ENCODE measurements at places on chromosomes 4 and X.

- DNase-seq: no peak
These were observed 8.1 kb downstream of the IGBP1 start for GRCh38 chrX:70141373-70141772.

GRCh38 chr4:8266508-8266907 is 3.0 kb upstream of the HTRA3 start:
- no peak for DNase-seq

GRCh38 chrX:134718966-134719317 is 60.7 kb upstream of the PLAC1 start:
- DNase-seq: no peak

GRCh38 chr4:81912376-81913030 is 440.8 kb upstream of the RASGEF1B start:
- no peak for DNase-seq

- DNase-seq: no peak
These were observed 5.1 kb downstream of the G6PD start for GRCh38 chrX:154541589-154541895.

GRCh38 chr4:38531141-38531727 is 132.8 kb upstream of the KLF3 start:
- DNase-seq: peak; percentile 24

- no peak for DNase-seq
These were observed 68.5 kb downstream of the PHOX2B start for GRCh38 chr4:41679991-41680390.

DNA sequence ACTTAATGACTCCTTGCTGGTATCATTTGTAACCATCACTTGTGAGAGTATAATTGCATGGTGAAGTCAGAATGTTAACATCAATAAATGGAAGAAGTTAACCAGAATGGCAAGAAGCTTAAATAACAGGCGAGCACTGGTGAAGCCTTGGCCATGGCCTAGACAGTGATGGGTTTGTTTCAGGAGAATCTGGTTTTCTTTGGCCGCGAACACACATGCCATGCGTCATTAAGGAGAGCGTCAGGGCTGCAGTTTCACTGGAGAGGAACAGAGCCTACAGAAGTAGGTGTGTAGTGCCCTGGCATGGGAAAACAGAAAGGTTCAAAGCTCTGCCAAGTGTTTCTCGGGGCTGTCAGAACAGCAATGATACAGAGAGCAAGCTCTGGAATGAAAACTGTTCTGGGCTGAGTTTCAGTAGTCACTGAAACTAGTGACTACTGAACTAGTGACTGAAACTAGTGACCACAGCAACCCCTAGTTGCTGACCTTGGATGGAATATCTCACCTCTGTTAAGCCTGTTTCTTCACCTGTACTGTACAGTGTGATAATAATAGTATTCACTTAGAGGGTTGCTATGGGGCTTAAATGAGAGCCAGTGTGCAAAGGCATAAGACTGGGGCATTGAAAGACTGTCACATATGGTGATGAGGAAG is 93.8 kb downstream of the C4orf51 start:
- DNase-seq: peak; percentile 9

GRCh38 chr4:82642331-82642730 is 80.5 kb upstream of the TMEM150C start:
- DNase-seq: no peak

DNA sequence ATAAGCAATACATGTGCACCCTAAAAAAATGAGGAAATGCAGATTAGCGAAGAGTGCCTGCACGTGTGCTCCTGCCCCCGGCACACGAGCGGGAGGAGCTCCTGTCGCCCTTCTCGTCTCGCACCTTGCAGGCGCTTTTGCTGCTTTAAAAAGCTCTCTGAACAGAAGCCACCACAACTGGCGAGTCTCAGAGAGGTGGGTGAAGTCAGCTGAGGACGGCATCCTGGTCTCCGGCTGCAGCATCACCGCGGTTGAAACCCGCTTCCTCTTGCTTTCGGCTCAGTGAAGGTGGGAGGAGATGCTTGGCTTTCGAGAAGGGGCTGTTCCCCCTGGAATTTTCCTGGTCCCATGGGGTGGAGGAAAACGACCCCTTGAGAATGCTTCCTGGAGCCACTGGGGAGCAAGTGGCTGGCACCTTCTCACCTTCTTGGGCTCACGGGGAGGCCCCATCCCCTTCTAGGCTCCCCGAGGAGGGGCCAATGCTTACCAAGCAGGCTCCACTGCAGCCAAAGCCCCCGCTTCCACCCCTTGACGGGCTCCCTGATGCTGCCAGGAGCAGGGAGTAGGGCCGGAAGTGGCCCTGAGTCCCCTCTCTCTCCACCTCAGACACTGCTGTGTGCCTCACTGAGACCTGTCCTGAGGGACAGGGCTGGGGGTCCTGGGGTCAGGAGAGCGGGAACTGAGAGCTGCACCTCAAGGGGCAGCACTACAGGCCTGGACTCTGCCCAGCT is 29.2 kb upstream of the MXD4 start:
- DNase-seq: no peak

GRCh38 chr4:159271856-159272255 is 169.0 kb downstream of the RAPGEF2 start:
- DNase-seq: no peak

GRCh38 chr4:8267077-8267476 is 2.5 kb upstream of the HTRA3 start:
- DNase-seq: peak; percentile 22

GRCh38 chrX:24019448-24019847 is 7.5 kb downstream of the KLHL15 start:
- DNase-seq: no peak

- DNase-seq: no peak
These were observed 149.0 kb upstream of the SCML1 start for GRCh38 chrX:17588303-17588702.

- DNase-seq: no peak
These were observed 37.9 kb upstream of the FAT4 start for GRCh38 chr4:125276811-125277210.

GRCh38 chr4:79173186-79173585 is 152.7 kb downstream of the NAA11 start:
- no peak for DNase-seq

- DNase-seq: peak; percentile 69
These were observed 761 bp downstream of the FGFRL1 start for GRCh38 chr4:1012034-1012739.

DNA sequence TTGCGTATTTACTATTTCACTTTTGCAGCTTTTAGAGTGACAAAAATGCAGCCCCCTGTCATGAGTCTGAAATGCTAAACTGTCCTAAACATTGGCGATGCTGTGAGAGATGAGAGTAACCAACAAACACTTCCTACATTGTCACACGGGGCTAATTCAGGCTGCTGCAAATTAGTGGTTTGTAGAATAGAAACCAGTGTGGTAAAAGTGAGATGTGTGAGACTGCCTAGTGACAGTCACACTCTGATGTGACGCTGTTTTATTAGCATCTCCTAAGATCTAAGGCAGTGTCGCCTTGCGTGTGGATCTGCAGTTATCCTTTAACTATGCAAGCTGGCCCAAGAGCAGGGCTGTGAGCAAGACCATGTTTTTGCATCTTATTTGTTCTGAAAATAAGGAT is 800.2 kb upstream of the TENM3 start:
- no peak for DNase-seq

GRCh38 chr4:6258741-6259140 is 10.9 kb upstream of the WFS1 start:
- no peak for DNase-seq

GRCh38 chrX:149284616-149285015 is 220.5 kb downstream of the IDS start:
- DNase-seq: no peak

GRCh38 chr4:4195354-4195753 is 31.4 kb downstream of the OTOP1 start:
- DNase-seq: no peak

DNA sequence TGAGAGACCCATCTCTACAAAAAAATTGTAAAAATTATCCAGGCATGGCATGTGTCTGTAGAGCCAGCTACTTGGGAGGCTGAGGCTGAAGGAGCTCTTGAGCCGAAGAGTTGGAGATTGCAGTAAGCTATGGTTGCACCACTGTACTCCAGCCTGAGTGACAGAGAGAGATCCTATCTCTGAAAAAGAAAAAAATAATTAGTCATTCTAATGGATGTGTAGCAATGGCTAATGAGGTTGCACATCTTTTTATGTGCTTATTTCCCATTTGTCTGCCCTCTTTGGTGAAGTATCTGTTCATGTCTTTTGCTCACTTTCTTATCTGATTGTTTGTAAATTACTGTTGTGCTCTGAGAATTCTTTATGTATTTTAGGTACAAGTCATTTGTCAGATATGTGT is 19.0 kb upstream of the MAML3 start:
- no peak for DNase-seq

- no peak for DNase-seq
These were observed 907 bp upstream of the ATP10D start for GRCh38 chr4:47484168-47484567.

DNA sequence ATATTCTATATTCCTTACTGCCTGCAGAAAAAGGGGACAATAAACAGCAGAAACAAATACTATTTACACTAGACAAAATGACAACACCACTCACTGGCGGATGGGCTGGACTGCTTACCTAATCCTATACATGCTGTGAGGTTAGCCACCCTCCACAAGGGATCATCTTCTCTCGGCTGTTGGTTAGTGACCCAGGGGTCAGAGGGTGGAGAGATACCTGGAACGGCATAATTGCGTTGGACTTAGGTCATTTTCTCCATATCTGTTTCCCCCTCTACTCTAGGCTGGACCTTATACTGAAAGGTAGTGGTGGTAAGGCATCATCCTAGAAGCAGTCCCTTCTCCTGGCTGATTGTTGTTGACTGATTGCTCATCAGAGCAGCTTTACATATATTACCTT is 286.8 kb upstream of the UGT8 start:
- DNase-seq: no peak

GRCh38 chr4:138869631-138870030 is 145.9 kb upstream of the NOCT start:
- DNase-seq: no peak

DNA sequence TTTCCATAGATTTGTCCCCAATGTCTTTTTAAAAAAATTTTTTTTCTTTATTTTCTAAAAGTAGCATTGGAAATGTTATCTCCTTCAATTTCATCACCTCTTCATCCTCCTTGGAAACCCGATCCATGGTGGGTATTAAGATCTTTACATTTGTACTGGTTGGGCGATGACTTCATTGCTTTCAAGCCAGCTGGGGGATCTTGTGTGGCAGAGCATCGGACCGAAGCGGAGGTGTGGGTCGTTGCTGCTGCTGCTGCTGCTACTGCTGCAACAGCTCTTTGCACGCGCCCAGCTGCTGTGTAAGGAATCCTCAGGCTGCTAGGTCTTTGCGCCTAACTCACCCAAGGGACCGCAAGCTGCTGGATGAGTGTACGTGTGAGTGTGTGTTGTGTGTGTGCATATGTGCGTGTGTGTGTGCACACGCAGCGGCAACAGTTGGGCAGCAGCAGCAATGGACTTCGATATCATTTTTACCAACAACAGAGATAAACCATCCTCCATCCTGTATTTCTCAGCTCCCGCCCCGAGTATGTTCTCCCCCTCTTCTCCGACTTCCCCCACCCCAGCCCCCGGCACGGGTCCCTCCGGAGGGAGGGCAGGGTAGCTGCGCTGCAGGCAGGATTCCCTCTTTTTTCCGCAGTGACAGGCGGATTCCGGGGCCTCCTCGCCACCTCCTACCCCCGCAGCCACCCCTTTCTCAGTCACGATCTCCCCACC is 768 bp upstream of the CDKL5 start:
- peak; percentile 31 for DNase-seq

DNA sequence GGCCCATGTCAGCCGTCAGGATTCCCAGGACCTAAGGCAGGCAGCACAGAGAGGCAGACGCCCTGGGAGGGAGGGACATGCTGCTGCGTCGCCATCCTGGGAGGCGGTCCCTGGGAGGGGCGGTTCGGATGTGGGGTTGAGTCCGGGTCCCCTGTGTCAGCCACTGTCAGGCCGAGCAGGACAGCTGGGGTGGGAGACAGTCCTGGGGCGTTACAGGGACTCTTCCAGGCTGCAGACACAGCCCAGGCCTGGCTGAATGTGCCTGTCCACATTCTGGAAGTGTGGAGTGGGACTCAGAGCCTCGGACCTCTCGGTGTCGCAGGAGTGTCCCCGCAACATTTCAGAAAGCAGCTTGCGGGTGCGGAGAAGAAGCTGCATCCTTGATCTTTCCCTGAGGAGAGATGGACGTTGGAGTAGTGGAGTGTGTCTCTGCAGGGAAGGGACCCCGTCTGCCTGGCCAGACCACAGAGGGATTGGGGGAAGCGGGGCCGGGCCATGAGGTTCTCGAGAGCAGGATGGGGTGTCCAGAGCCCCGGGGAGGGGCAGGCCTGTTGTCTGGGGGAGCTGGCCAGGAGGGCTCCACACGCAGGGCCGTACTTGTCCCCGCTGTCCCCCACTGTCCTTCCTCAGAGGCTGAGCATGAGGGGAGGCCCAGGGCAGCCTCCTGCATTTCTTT is 6.1 kb downstream of the AKAP17A start:
- DNase-seq: no peak

DNA sequence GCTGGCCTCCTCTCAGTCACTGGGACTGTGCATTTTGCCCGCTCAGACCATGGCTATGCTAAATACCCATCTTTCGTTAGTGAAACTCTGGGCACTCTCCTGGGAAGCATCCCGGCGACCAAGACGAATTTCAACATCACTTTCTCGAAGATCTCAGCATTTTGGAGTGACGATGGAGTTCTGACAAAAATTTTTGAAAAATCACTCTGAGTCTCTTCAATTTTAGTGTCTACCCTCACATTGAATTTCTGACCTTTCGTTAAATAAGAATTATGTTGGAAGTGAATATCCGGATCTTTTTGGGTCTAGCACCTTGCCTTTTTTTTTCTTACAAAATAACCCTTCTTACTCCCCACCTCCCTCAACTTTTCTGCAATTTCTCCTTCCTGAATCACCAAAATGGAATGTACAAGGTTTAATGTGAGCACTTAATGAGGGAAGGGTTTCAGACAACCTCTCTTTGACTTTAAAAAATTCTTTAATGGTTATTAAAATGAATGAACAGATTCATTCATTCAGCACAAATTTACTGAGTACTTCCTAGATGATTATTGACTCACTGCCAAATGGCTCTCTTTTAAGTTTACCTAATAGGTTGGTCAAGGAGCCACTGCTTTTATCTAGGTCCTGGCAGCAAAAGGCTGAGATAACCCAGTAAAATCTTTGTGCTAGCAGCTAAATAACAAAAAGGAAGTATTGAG is 746 bp upstream of the AADAT start:
- no peak for DNase-seq

GRCh38 chr4:53186714-53187358 is 179.0 kb downstream of the SCFD2 start:
- no peak for DNase-seq

Data from astrocyte of the spinal cord (primary cell).